ENCODE measurements at places on chromosomes 3 and 15. TPM values are rescaled to one million over a fixed set of nuclear protein-coding genes. Genes with fewer than 3 reads are reported as not detected.

PPP2R3A gene
- 14.9 TPM for total RNA-seq

ZBTB20 gene
- 17.4 TPM for total RNA-seq

WNT7A gene
- total RNA-seq: not detected

SCN10A gene
- not detected for total RNA-seq

TERC gene
- 759 TPM for total RNA-seq

PLA2G4F gene
- 0.12 TPM for total RNA-seq

WWTR1 gene
- total RNA-seq: 24.1 TPM
